ENCODE measurements at places on chromosomes 7 and 10.

- DNase-seq, result no peak
Measured at GRCh38 chr10:35565602-35566081, 39.5 kb upstream of the GJD4 start.

GRCh38 chr7:2488272-2488645 lies 12.1 kb upstream of the GRIFIN start:
- no peak for DNase-seq

DNA sequence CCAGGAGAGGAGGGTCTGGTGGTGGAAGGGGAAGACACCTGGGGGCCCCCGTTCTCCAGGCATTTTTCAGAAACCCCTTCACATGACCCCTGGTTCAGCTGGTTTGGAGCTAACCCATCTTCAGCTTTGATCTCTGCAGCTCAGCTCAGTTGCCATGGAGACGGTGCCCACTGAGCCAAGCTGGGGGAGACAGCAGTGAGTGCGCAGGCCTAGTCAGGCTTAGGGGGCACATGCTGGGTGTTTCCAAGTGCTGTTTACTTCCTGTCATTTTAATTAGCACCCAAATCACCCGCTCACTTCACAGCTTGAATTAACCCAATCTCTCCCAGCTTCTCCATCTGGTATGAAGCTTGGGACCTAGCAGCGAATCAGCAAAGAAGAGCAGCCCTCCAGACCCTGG lies 9.0 kb downstream of the SPOCK2 start:
- DNase-seq, result peak; percentile 29

GRCh38 chr10:21047096-21047495 lies 150.0 kb upstream of the NEBL start:
- no peak for DNase-seq

- no peak for DNase-seq
Measured at GRCh38 chr7:115997221-115997620, 33.3 kb downstream of the TFEC start.

DNA sequence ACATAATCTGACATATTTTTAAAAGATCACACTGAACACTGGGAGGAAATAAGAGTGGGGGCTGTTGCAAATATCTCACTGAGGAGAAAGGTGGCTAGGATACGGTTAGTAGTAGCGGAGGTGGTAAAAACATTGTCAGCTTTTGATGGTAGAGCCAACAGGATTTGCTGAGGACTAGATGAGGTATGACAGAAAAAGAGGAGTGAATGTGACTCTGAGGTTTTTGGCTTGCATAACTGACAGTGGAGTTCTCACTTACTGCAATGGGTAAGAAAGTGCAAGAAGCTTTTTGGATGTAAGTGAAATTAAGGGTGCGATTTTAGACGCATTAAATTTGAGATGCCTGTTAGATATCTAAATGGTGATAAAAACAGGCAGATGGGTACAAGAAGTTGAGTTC lies 102.0 kb upstream of the MBL2 start:
- DNase-seq, result no peak
